ENCODE measurements at places on chromosomes 16 and 17. TPM values are rescaled to one million over a fixed set of nuclear protein-coding genes. Genes with fewer than 3 reads are reported as not detected.

Gene BICDL2
- total RNA-seq, result 1.6 TPM

Gene SLFN14
- not detected for total RNA-seq

Gene CTRB1
- total RNA-seq, result not detected

Gene MPV17L
- total RNA-seq, result not detected

Gene AXIN1
- 30.9 TPM for total RNA-seq

Gene ZNF821
- total RNA-seq, result 5.7 TPM

DNA sequence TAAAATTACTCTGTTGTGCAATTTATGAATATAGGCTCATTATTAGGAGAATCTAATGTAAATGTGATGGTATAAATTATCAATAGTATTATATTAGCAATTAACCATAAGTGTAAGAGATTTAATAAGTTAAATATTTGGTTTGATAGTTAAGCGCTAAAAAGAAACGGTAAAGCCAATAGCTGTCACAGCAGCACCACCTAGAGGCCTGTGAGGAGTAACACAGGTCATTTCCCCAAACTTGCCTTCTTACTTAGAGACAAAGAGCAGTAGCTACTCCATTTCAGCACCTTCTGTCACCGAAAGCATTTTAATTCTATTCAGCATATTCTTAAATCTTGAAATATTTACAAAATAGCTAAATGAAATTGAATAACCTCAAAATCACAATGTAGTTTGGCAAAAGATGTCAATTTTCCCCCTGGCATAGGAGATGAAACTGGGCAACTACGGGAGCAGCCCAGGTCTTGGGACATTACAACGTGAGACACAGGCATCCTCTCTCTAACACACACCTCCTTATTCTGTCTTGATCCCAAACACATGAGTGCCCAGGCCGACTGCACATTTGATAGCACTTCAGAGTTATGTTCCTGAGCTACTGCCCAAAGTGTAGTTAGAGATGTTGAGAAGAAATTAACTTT lies 14.3 kb upstream of the DYNLRB2 start:
- H3K4me3 ChIP-seq, result no peak overlapping the region
- peaks cover 28% of the 10 kb centered on the region for H3K27me3 ChIP-seq
- peaks cover 4% of the 10 kb centered on the region for H3K4me1 ChIP-seq
- DNase-seq, result peak; percentile 43

Measured in activated naive CD8-positive, alpha-beta T cell treated with anti-CD3 and anti-CD28 coated beads, Interleukin-2, amount 10 ng/mL, durations not matched to agents 7 days and 5 days (primary cell).